ENCODE measurements at places on chromosomes 1 and 21. TPM values are rescaled to one million over a fixed set of nuclear protein-coding genes. Genes with fewer than 3 reads are reported as not detected.
A peak's percentile ranks its signal among the peaks of the same experiment; 100 is the strongest.

CFHR1 gene
- total RNA-seq = not detected

COL24A1 gene
- total RNA-seq = 0.98 TPM

- DNase-seq = no peak
These were observed 22.1 kb downstream of the ACOT11 start for GRCh38 chr1:54570161-54570560.

TMPRSS2 gene
- 19.9 TPM for total RNA-seq

GRCh38 chr1:117675907-117676430 is 70.1 kb downstream of the TENT5C start:
- no peak for DNase-seq

- DNase-seq = no peak
These were observed 21.7 kb downstream of the ITPKB start for GRCh38 chr1:226717256-226717909.

PLPPR4 gene
- total RNA-seq = 1.5 TPM

DNA sequence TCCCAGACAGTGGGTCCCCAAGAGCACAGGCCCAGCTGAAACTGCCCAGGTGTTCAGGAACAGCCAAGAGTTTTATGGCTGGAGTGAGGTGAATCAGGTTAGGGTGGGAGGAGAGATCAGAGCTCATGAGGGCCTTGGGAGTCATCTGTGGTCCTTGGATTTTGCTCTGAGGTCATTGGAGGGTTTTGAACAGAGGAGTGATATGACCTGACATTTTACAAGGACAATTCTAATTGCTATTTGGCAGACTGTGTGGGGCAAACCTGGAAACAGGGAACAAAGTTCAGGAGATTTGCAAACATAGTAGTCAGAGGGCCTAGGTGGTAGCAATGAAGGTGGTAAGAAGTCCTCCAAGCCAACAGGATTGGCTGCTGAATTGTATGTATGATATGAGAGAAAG is 31.1 kb upstream of the LRRN2 start:
- no peak for DNase-seq

DNA sequence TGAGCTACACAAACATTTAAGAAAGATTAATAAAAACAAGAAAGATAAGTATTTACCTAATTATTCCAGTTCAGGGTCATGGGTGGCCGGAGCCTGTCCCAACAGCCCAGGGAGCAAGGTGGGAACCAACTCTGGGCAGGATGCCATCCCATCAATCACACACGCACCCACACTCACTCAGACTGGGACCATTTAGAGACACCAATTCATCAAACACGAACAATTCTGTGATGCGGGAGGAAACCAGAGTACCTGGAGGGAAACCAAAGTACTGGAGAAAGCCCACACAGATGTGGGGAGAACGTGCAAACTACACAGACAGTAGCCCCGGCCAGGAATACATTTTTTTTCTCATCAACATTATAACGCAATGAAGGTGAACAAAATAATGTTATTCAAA is 16.2 kb downstream of the WASF2 start:
- DNase-seq = no peak

LRRIQ3 gene
- not detected for total RNA-seq

MAN1C1 gene
- total RNA-seq = 31.4 TPM

RPF1 gene
- 23.8 TPM for total RNA-seq

DNA sequence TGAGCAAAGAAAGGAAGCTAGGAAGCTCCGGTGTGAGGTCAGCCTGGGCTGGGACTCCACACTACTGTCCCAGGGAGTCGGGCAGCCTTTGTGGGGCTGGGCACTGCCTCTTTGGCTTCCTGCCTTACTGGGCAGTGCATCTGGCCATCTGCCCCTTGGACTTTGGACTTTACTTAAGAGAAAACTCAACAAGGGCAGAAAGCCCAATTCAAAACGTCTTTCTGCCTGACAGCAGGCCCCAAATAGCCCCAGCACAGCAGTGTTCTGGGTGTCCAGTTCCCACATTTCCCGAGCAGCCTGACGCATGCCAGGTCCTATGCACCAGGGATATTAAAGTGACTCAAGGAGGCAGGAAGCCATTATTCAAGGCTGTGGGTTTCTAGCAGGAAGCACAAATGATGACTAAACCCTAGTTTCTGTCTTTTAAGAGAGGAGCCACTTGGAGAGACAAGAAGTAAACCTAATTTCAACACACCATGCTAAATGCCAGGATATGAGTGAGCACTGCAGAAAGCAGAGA is 37.9 kb upstream of the EDEM3 start:
- DNase-seq = peak; percentile 93

DNA sequence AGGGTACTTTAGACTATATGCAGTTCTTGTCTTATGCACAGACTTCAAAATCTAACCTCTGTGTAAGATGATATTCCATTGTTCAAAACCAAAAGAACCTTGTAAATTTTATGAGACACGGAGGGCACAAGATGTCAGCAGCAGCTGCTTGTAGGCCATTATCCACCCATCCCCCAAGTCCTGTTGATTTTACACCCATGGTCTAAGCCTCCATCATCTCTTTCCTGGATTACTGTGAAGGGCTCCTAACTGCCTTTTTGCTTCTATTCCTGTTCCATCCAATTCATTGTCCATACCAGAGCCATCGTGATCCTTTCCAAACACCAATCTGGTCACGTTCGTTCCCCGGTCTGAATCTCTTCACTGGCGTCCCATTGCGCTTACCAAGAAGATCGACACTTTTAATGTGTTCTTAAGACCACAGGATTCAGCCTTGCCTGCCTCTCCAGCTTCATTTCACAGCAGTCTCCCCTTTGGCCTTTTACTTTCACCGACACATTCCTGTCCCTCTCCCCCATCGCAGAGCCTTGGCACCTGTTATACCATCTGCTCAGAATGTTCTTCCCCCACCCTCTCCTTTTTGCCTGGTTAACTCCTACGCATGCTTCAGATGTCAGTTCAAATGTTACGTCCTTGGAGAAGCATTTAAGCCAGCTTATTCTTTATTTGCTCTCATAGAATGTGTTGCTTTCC is 107.3 kb upstream of the POU3F1 start:
- no peak for DNase-seq

IL19 gene
- total RNA-seq = not detected

DNA sequence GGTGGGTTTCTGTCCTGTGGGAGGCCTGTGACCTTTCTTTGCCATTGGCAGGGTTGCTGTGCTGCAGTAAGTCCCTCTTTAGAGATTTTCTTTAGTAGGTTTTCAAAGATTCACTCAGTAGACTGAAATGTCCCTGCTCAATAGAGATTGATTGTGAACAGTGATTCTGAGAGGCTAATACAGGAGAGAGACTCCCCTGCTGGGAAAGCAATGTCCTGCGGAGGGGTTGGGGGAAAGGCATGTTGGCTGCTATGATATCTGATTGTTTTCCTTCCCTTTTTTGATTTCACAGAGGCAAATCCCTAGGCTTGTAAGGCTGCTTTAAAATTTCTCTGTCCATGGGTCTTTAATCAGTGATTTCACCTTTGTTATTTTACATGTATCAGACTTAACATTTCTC is 589.9 kb downstream of the ADGRL2 start:
- no peak for DNase-seq

DNA sequence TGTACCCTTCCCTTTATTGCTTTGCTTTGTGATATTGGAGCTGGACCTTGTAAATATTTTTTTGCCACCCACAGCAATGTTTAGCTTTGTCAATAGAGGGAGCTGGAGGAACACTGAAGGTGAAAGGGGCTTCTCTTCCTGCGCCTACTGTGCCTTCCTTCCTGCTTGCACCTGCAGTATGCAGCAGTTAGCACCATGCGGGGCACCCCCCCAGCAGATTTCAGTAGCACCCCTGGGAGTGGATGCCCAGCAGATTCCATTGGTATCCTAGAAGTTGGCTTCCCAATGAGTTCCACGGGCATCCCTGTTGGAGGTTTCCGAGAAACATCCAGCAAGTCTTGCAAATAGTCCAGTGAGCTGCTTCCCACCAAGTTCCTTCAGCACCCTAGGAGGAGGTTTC is 25.6 kb downstream of the S100A10 start:
- no peak for DNase-seq

GRCh38 chr1:63701187-63701586 is 72.6 kb upstream of the ROR1 start:
- DNase-seq = no peak

GRCh38 chr1:178452013-178452412 is 44.8 kb downstream of the CLEC20A start:
- no peak for DNase-seq

DNA sequence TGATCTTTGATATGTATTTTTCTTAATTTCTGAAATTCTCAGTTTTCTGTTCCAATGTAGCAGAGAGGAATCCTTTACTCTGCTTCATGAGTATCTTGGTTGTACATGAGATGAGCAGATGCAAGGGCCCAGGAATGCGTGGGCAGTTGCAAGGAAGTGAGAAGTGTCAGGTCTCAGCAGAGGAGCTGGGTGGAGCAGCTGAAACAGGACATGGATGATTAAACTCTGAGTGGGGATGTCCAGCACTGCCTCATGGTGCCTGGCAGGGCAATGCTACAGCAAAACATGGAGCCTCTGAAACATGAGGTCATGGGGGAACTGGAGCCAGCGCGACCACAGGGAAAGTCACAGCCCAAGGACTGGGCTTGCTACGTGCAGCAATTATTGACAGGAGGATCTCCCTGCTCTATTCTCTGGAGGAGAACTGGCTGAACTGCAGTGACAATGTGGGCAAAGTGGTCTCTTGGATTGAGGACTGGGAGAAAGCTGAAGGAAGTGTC is 48.4 kb downstream of the COLGALT2 start:
- DNase-seq = no peak

DNA sequence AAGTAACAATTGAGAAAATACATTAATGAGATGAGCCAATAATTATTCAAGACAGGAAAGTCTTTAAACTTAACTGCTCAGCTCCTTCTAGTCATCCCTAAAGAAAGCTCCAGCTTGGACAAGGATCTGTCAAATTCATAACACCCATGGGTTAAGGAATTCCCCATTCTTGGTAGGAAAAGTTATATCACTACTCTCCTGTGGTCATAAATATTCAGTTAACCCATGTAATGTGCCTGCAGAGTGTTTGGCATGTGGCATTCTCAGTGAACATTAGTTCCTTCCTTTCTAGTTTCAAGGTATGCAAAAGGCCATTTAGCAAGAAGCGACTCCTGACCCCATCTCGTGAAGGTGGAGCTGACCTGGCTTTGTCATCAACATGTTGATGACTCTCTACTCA is 76.7 kb upstream of the VCAM1 start:
- DNase-seq = no peak

DNA sequence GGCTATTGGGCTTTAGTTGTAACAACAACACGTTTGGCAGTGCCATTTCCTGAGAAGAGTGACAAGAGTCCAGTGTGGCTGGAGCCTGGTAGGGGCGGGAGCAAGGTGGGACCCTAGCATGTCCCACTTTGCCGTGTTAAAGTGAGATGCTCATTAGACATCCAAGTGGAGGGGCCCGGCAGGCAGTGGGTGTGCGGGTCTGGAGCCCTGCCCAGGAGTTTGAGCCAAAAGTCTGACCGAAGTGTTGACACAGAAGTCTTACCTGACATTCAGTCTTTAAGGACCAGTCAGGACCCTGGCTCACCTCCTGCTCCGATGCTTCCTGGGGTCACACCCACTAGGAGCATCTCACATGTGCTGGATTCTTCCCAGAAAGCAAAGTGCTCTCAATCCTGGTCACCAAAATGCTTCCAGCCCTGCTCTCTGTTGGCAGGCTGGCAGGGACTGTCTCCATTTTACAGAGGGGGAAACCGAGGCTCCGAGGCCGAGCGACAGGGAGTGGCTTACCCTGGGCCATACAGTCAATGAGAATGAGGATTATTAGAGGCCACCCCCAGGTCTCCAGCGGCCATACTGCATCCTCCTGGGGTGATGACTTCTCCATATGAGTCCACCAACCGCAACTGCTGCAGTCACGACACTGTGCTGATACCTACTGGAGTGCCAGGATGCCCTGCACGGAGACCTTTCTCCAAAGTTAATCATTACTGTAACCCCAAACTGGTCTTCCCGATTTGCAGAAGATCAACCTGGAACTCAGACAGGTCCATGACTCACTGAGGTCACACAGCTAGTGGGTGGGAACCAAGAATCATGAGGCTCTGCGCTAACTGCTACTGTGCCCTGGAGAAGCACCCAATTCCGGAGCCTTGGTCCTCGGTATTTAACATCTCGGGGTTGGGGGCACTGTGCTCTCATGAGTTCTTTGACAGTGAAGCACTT is 112.7 kb downstream of the PRDM2 start:
- no peak for DNase-seq

KRTAP10-12 gene
- not detected for total RNA-seq

NUDT4B gene
- not detected for total RNA-seq

SIK1 gene
- 93.5 TPM for total RNA-seq

DNA sequence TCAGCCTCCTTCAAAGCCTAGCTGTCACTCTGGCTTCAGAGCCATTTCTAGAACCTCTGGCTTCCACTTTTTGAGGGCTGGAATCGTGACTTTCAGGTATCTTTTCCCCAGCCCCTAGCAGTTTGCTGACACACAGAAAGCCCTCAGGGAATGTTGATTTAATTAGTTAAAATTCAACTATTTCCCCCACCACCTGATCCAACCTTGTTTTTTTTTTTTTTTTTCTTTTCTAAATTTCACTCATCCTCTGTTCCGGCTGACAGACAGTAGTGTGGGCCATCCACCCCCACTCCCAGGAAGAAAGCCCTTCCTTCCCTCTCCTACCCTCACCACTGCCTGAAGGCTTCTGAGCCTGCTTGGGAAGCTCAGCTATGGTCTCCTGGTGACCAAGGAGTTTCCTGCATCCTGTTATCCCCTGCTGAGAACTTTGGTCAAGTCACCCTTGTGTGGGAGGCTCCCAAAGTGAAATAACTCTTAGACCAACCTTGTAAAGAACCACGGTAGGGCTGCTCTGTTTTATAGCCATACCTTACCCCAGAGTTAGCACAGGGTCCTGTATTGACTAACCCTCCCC is 29.4 kb downstream of the KCNJ6 start:
- DNase-seq = no peak

GRCh38 chr1:80673935-80674597 is 1126.7 kb upstream of the ADGRL2 start:
- no peak for DNase-seq
